ENCODE measurements at places on chromosomes 16 and 17. TPM values are rescaled to one million over a fixed set of nuclear protein-coding genes. Genes with fewer than 3 reads are reported as not detected.

- DNase-seq = no peak
Measured at GRCh38 chr17:29024316-29024952, 18.5 kb upstream of the PIPOX start.

RNF43 gene
- 2.3 TPM for total RNA-seq

FNDC8 gene
- not detected for total RNA-seq

DNA sequence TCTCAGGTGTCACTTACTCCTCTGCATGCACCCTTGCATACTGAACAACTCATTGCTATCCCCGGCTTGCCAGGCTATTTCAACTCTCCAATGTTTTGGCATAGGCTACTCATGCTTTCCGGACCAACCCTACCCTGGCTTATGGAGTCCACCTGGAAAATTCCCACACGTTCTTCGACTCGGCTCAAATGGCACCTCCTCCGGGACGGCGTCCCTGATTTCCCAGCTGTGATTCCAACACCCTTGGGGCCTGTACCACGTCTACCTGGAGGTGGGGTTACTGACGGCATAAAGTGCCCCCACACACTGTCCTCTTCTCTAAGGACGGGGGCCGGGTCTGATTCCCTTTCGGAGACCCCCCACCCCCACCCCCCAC lies 498 bp downstream of the SMYD4 start:
- no peak for DNase-seq

GRCh38 chr17:81909231-81909630 lies 2.0 kb downstream of the PCYT2 start:
- DNase-seq = no peak

PRAC2 gene
- total RNA-seq = not detected

HLF gene
- total RNA-seq = 0.25 TPM

DNA sequence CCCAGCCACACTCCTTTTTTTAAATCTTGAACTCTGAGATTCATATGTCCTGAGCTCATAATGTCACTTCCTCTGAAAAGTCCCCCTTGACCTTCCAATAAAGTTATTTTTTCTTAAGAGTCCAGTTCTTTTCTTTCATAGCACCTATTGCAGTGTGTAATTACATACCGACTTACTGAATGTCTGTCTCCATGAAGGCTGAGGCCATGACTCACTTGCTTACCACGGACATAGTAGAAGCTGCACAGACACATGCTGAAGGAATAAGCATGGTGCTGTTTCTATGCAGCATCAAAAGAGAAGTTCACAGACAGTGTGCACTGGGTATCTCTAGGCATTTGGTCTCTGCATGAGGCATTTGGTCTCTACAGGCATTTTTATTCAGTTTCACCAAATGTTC lies 77.2 kb downstream of the C17orf67 start:
- DNase-seq = peak; percentile 81

DNA sequence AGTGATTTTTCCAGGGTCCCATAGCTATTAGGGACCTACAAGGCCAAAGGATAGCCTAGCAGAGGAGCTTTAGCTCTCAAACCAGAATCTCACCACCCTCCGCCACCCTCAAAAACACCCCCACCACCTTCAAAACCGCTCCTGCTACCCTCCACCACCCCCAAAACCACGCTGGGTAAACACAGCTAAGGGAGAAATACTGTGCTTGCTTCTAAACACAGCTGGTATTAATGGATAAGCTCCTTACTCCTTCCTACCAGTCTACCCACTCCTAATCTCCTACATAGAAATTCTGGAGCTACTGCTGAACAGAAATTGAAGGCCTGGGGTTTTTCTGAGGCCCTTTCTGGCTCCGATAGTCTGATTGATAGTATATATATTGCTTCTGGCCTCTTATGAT lies 2.2 kb upstream of the LPCAT2 start:
- DNase-seq = no peak

FOXF1 gene
- total RNA-seq = not detected

GRCh38 chr16:46817961-46818360 lies 13.0 kb downstream of the C16orf87 start:
- DNase-seq = no peak

DNA sequence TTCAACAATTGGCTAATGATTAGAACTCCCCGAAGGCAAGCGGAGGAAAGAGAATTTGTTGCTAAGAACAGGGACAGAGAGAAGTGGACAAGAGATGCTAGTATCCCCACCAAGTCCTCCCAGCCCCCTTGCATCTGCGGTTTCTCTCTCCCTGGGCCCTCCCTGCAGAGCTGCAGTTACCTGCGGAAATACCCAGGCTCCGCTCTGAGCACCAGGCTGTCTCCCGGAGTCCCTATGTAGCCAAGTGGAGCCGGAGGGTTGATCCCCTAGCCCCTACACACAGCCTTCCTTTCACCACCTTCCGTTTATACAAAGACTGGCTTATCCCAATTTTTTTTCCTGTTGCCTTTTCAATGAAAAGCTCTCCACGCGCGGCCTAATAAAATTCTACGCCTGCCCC lies 834.4 kb downstream of the KCNJ2 start:
- DNase-seq = no peak

DNA sequence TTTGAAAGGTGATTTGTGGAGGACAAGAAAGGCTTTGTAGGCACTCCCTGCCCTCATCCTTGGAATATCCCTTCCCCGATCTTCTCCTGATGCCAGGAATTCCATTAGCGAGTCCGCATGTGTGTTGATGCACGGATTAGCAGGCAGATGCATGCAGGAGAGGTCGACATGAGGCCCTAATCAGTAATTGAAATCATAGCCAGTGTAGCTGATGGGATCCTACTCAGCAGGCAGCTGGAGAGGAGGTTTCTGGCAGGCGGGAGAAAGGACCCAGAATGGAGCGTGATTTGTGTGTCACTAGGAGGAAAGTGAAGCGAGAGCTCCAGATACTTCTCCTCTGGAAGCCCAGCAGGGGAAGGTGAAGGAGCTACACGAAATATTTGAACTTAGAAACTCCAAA lies 196.3 kb upstream of the CDH11 start:
- no peak for DNase-seq

All from kidney epithelial cell (primary cell).